ENCODE measurements at places on chromosomes 13 and 19.

- DNase-seq = no peak
These were observed 7.4 kb upstream of the SIGLEC11 start for GRCh38 chr19:49968279-49968922.

DNA sequence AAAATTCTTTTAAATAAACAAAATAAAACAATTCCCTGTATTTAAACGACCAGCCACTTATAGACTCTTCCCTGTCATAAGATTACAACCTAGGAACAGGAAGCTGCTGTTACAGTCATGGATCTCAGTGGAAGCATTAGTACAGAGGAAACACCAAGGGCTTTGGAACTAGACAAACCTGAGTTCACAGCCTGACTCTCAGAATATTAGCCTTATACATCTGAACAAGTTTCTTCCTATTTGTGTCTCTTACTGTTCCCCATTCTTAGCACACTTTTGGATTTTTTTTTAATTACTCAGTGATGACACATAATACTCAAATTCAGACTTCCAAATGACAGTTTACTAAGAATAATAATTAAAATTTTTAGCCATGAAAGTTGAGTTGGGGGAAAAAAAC lies 46.1 kb downstream of the ZDHHC20 start:
- no peak for DNase-seq

- no peak for DNase-seq
These were observed 29.8 kb downstream of the CERS1 start for GRCh38 chr19:18865973-18866799.

DNA sequence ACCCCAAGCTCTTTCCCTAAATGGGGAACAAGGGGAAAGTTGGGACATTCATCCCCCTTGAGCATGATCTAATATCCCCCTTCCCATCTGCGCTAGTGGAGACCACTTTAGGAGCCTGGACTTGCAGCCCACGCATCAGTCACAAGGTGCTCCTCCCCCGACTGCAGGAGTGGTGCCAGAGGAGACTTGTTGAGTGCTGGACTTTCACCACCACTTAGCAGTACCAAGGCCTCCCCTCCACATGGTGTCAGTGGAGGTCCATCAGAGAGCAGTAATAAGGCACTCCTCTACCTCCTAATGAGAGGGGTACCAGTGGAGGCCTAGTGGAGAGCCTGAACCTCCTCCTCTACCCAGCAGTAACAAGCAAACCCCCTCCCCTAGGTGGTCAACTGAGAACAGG lies 22.5 kb downstream of the CAB39L start:
- no peak for DNase-seq

GRCh38 chr13:69755101-69755500 lies 352.5 kb upstream of the ATXN8OS start:
- no peak for DNase-seq

DNA sequence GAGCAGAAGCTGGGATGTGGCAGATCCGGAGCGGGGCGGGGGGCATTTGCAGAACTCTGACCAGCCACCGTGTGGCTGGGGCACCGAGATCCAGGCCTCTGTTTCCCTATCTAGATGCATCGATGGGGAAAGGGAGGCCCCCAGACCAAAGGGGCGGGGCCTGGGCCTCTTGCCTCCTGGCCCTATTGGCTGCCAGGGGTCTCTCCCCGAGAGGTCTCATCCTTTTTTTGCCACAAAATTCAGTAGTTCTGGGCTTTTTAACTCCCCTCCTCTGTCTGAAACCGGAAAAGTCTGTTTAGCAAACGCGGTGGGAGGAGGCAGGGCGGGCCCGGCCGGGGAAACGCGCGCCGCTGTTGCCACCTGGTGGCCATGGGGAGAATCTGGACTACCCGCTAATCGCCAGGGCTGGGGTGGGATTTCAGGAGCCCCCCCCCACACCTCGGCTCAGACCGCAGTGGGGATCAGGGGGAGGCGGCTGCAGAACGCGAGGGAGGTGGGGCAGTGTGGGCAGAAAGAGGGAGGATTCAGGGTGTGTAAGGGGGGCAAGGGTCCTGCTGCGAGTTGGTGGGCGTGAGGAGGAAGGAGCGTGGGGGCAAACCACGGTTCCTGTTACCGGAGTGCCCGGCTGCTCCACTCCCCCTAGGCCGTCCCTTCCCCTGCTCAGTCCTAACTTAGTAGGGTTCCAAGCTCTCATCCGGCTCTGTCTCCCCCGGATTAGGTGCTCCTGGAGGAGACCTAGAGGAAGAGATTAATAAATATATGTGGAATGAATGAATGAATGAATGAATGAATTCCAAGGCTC lies 28.3 kb downstream of the IL12RB1 start:
- DNase-seq = peak; percentile 21

- DNase-seq = no peak
These were observed 74.0 kb upstream of the KCTD15 start for GRCh38 chr19:33722456-33723239.

GRCh38 chr13:46614582-46614981 lies 61.6 kb downstream of the LRCH1 start:
- no peak for DNase-seq

GRCh38 chr13:45718992-45719391 lies 16.9 kb downstream of the CBY2 start:
- no peak for DNase-seq

GRCh38 chr13:46896341-46897137 lies at the start of gene HTR2A:
Gene HTR2A (minus strand): TSS chr13:46897053. CDS start chr13:46895906, 1,147 bp downstream.
- no peak for DNase-seq

GRCh38 chr19:20067943-20068342 lies 9.9 kb upstream of the ZNF90 start:
- DNase-seq = no peak

Data from thoracic aorta (tissue), 2 donors.